Activated CD4-positive, alpha-beta T cell treated with anti-CD3 and anti-CD28 coated beads, Interleukin-2, Interleukin-4, amounts not matched to agents 100 ng/mL and 50 ng/mL, durations not matched to agents 16 hours and 8 hours (primary cell): ENCODE measurements at places on chromosomes 7 and 10.

DNA sequence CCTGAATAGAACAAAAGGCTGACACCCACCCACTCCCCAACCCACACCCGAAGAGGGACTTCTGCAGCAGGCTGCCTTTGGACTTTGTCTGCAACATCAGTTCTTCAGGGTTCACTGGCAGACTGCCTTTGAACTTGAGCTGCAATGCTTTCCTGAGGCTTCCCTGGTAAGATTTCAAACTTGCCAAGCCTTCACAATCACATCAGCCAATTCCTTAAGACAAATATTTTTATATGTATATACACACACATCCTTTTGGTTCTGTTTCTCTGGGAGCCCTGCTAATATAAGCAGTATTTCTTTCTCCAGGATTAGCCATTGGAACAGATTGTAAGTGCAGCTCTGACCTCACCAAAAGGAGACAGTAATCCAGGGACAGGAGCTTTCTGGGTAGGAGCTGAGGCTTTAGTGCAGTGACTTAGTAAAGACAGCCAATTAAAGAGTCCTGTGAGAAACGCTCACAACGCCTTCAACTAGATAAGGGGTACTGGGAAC, 55.6 kb upstream of the KMT2E start:
- no peak for DNase-seq

DNA sequence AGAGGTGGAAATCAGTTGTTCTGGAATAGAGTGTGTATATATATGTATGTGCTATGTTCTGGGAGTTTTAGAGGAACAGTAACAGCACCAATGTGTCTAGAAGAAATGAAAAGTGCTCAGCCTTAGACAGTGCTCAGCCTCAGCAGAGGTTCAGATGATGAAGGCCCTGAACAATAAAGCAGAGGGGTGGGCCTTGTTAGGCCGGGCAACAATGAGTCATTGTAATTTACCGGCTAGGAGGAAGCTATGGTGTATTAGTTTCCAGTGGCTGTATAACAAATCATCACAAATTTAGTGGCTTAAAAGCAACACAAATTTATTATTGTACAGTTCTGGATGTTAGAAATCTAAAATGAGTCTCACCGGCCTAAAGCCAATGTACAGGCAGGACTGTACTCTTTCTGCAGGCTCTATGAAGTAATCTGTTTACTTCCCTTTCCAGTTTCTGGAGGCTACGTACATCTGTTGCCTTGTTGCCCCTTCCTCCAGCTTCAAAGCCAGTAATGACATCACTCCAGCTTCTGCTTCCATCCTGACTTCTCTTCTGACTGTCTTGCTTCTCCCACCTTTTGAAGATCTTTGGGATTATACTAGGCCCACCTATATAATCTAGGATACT, 84.6 kb downstream of the CH25H start:
- no peak for DNase-seq

- DNase-seq, result no peak
Measured at GRCh38 chr10:31683682-31684081, 244.9 kb downstream of the ARHGAP12 start.

DNA sequence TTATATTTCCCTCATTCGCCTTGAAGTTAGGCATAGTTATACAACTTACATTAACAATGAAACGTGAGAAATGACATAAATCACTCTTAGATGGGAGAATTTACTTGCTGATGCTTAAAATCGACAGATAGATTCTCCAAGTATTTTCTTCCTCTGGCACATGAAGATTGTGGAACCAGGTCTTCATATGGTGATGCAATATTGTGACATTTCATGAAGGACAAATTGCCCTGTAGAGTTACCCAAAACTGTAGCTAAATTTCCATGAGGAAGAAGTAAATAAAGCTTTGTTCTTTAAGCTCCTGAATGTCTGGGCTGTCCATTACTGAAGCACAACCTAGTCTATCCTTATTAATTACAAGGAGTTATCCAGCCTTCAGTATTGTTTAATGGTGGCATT, 353.1 kb downstream of the THSD7A start:
- no peak for DNase-seq

- DNase-seq, result no peak
Measured at GRCh38 chr7:154504918-154505317, 452.7 kb downstream of the DPP6 start.

GRCh38 chr7:106365252-106366005, 80.6 kb upstream of the NAMPT start:
- peak; percentile 42 for DNase-seq

GRCh38 chr7:143303733-143304132, 12.2 kb upstream of the CLCN1 start:
- DNase-seq, result no peak

- no peak for DNase-seq
Measured at GRCh38 chr10:36087006-36088005, 445.2 kb upstream of the FZD8 start.

- no peak for DNase-seq
Measured at GRCh38 chr7:37901236-37901827, 15.3 kb downstream of the SFRP4 start.

DNA sequence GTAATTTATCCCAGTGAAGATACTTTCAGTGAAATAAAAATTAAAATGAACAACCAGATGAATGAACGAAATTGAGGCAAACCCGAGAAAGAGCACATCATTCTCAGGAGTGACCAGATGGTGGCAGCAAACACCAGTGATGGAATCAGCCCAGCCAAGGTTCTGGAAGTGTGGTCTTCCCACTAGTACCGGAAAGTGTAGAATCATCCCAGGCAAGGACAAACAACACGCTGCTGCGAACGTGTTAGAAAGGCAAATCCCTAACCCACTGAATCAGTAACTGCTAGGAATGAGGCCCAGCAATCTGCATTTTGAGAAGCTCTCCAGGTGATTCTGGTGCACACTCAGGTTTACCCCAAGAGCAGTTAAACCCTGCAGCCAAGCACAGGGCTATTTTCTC, 15.5 kb upstream of the SLC18A3 start:
- DNase-seq, result peak; percentile 34

DNA sequence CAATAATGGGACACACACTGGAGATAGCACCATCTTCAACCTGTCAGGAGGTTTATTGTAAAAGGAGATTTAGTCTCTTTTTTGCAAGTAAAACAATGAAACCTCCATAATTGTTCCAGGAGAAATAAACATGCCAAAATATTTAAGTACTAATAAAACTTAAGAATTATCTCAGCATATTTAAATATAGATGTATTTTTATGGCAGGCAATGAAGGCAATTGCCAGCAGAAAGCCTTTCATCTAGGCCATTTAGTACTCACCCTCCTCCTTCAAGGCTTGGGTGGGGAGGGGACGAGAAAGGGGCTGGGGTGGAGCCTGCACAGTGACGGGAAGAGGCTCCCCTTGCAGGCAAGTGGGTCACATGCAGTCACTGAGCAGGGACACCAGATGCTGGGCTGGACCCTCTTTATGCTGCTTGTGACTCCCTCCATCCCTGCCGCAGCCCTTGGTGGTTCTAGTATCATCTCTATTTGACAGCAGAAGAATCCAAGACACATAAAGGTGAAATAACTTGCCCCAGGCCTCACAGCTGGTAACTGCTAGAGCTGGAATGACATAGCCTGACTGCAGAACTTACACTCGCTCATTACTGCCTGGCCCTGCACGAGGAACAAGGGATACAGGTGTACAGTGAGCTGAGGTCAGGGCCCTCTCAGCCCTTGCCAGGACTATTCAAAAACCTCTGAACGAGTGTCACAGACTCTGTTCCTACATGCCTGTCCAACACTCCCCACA, 449.5 kb upstream of the ZMIZ1 start:
- no peak for DNase-seq

- DNase-seq, result no peak
Measured at GRCh38 chr7:151628846-151629604, 109.3 kb upstream of the RHEB start.

DNA sequence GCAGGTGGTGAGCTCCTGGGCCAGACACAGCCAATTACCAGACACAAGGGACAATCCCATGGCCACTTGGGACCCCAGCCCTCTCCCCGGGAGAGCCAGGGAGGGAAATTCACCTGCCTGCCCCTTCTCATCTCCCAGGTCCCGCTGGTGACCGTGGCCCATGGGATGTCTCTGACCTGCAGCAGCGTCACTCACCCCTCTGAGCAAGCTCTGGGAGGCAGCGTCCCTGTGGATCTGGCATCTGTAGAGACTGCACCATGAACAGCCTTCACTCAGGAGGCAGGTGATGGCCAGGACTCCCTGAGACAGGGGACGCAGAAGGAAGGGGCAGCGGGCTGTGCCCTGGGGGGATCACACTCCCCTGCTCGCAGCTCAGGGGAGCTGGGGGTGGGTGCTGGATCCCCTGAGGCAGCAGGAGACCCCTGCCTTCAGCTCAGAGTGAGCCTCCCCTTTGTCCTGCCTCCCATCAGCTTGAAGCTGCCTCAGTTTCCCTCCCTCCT, 90.8 kb downstream of the FOXL3 start:
- no peak for DNase-seq

DNA sequence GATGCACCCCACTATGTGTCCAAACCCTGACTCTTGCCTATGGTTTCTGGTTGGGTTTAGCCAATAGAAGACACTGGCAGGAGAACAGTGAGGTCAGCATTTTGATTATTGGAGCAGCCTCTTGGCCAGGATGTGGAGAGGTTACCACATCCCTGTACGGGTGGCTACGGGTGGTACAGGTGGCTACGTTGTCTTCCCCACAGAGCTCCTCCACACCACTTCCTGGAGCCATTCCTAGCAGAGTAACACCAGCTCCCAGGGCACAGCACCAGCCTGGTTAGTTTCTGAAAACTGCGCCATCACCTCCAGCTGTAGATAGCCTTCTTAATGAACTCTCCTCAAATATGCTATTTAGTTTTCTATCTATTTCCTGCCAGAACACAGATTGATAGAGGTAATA, 445.2 kb downstream of the INHBA start:
- no peak for DNase-seq

DNA sequence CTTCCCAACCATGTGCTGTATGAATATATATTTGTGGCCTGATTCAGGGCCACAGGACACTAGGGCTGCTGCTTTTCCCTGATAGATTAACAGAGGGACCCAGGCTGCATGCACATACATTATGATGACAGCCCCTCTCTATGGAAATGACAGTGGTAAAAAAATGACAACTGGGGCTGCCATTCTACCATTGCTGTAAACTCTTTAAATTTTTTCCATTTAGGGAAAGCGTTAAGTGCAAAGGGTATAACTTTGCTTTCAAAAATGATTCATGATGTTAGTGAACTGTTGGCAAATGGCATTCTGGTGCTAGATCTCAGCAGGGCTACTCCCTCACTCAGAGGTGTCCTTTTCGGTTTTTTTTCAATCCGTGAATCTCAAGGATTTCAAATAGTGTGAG, 4.2 kb downstream of the CTBP2 start:
- DNase-seq, result no peak

DNA sequence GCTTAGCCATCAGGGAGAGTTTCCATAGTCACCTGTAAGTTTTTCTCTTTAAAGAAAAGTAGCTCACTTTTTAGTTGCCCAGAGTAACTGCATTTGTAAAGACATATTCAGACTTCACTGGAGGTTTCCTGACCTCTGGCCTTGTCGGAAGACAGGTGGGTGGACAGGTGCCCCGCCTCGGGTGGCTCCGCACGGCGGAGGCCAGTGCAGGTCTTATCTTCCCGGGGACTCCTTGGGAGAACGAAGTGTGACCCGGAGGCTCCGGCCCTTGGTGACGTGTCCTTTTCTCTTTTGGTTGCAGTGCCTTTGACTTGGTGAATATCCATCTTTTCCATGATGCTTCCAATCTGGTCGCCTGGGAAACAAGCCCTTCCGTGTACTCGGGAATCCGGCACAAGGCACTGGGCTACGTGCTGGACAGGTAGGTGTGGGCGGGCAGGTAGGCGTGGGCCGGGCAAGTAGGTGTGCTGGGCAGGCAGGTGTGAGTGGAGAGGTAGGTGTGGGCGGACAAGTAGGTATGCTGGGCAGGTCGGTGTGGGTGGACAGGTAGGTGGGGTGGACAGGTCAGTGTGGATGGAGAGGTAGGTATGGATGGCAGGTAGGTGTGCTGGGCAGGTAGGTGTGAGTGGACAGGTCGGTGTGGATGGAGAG, 75.8 kb downstream of the NKX6-2 start:
- DNase-seq, result no peak

DNA sequence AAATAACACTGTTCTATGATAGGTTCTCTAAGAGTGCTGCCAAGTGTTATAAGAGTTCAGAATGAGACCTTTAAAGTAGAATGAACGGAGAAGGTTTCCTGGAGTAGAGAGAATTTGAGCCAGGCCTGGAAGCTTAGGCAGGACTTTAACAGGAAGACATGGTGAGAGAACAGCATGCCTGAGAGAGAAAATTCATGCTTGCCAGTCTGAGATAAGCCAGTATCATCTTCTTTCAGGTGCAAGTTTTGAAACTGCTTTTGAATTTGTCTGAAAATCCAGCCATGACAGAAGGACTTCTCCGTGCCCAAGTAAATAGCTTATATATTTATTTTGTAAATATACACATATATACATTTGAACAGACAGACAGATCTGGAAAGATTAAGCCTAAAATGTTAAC, 22.1 kb downstream of the ARMC10 start:
- no peak for DNase-seq

GRCh38 chr10:17562614-17563013, 54.6 kb downstream of the HACD1 start:
- DNase-seq, result no peak

GRCh38 chr10:119237722-119238436, 30.5 kb downstream of the GRK5 start:
- DNase-seq, result no peak

- DNase-seq, result peak; percentile 30
Measured at GRCh38 chr7:27210441-27211083, 10.7 kb upstream of the HOXA13 start.

DNA sequence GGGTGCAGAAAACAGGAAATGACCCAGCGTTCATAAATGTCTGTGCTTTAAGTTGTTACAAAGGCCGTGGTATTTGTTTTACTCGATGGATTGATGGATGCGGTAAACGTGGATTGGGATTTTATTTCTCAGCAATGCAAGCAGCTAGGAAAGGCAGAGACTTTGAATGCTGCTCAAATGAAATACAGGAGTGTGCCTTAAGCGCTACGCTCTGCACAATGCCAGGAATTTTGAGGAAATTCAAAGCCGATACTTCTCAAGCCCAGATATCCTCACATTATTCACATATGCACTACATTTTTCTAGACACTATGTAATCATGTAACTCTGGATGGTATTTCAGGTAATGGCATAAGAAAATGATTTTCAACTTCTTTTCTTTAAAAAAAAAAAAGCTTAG, 514.3 kb upstream of the ADARB2 start:
- DNase-seq, result no peak

DNA sequence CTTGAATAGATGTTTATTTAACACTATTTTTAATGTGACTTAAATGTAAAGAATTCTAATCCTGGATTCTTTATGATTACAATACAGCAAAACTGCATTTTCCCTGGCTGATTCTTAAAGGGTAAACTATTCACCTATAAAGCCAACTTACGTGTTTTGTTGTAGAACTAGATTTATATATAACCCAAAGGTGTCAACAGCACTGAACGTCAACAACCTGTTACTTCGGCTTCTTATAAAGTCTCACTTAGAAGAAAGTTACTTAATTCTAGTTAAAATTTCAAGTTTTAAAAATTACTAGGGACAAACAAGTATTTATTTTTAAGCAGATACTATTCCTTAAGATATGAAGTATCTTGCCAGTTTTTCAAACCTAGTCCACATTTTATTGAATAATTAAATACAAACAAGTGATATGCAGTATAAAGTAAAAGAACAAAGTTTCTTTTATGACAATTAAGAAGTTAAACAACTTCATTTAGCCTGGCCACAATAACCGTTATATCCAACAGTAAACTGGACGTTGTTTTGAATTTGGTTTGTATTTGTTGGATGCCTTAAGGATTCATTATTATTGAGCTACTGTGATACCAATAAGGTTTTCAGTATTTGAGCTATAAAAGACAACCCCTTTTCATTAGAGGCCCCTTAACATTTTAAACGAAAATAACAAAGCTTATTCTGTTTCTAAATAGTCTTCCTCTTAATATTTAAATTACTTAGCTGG, 83.1 kb downstream of the SNX10 start:
- DNase-seq, result no peak
